ENCODE measurements at places on chromosomes 16 and 17. TPM values are rescaled to one million over a fixed set of nuclear protein-coding genes. Genes with fewer than 3 reads are reported as not detected.

DNA sequence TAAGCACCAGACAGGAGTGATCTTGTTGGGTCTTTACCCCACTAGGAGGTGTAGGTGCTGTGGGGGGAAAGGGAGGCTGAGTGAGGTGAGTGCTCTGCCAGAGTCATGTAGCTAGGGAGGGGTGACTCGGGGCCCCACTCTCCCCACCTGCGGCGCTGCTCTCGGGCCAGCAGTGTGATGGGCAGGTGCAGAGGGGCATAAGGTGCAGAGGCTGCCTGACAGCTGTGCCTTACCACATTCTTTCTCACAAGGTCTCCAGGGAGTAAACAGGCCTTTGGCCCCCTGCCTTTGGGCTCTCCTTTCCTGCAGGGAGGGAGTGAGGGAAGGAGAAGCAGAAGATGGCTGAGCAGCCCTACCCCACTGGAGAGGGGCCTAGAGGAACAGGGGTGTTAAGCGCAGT is 4.5 kb upstream of the CNP start:
- H3K27ac ChIP-seq, result no peak overlapping the region
- no peak for DNase-seq
- no peaks in the 10 kb centered on the region for H3K36me3 ChIP-seq
- peaks cover 13% of the 10 kb centered on the region for H3K4me1 ChIP-seq
- H3K27me3 ChIP-seq, result no peaks in the 10 kb centered on the region
- H3K4me3 ChIP-seq, result no peak overlapping the region

DNA sequence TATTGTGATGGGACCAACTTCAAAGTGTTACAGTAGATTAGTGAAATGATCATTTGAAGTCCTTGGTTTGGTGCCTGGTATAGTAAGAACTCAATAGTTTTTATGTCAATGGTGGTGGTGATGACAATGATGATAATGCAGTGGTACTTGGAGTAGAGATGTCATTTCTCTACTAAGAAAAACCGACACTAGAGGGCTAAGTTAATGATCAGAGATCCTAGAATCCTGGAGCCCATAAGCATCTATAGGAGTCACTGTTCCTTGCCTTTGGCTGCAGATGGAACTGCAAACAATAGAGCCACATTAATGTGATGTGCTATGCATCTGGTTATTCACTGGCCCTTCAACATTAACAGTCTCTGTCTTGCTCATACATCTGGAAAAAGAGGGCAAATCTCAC is 103.8 kb downstream of the ANKFN1 start:
- no peak overlapping the region for H3K27ac ChIP-seq
- peaks cover 1% of the 10 kb centered on the region for H3K27me3 ChIP-seq
- no peak for DNase-seq
- no peaks in the 10 kb centered on the region for H3K36me3 ChIP-seq
- H3K4me1 ChIP-seq, result no peaks in the 10 kb centered on the region

- no peaks in the 10 kb centered on the region for H3K27me3 ChIP-seq
- DNase-seq, result peak; percentile 1
- H3K27ac ChIP-seq, result no peak overlapping the region
- no peaks in the 10 kb centered on the region for H3K36me3 ChIP-seq
Measured at GRCh38 chr17:11506635-11507034, 91.6 kb upstream of the DNAH9 start.

DNA sequence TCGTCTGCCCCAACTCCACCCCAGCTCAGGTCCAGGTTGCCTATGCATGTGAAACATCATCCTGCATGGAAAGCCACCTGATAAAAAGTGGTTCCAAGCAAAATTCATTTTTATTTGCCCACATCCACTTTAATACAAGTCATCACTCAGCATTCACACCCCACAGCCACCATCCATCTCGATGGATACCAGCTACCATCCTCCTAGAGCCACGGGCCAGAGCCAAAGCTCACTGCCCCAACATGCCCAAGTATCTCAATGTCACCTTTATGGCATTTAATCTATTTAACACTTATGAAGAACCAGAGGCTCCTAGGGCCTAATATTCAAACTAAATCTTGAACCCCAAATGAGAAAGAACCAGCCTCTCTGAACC is 70.5 kb downstream of the COPRS start:
- H3K4me3 ChIP-seq, result no peak overlapping the region
- no peak for DNase-seq
- no peaks in the 10 kb centered on the region for H3K36me3 ChIP-seq
- peaks cover 4% of the 10 kb centered on the region for H3K4me1 ChIP-seq
- no peak overlapping the region for H3K27ac ChIP-seq
- peaks cover 4% of the 10 kb centered on the region for H3K27me3 ChIP-seq

- peaks cover 4% of the 10 kb centered on the region for H3K4me1 ChIP-seq
- DNase-seq, result no peak
- H3K27ac ChIP-seq, result no peak overlapping the region
- H3K27me3 ChIP-seq, result peaks cover 14% of the 10 kb centered on the region
Measured at GRCh38 chr16:66265048-66265415, 101.5 kb upstream of the CDH5 start.

DNA sequence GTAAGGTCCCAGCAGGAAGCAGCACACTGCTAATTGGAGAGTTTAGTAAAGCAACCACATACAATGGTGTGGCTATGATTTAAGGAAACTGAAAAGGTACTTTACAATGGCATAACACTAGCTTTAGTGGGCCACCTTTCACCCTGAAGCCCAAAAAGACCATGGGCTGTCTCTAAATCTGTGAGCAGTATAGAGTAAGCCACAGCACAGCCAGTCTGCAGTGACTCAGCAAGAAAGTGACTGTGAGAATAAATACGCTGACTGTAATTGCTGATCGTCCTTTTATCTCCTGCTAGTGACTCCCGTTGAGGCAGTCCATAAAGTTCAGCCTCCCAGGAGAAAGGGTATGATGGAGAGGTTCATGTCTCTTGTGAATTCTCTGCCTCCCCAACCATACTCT is 679.8 kb upstream of the KIF2B start:
- DNase-seq, result no peak
- H3K36me3 ChIP-seq, result no peaks in the 10 kb centered on the region
- no peaks in the 10 kb centered on the region for H3K27me3 ChIP-seq
- no peak overlapping the region for H3K4me3 ChIP-seq
- no peak overlapping the region for H3K27ac ChIP-seq

DNA sequence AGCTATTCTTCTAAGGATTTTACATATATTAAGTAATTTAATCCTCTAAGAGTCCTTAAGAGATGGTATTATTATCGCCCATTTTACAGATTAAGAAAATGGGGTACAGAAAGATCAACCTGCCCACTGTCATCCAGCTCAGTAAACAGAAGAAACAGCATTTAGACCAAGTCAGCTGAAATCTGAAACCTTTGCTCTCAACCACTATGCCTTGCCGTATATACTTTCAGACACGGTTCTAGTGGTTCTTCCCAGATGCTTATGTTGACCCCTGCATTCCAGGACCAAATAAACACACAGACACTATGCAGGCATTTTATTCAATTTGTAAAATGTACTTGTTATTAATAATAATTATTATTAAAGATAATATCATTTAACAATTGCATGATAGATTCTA is 854.8 kb downstream of the KCNJ2 start:
- no peaks in the 10 kb centered on the region for H3K36me3 ChIP-seq
- no peak overlapping the region for H3K27ac ChIP-seq
- H3K4me3 ChIP-seq, result no peak overlapping the region
- DNase-seq, result no peak

DNA sequence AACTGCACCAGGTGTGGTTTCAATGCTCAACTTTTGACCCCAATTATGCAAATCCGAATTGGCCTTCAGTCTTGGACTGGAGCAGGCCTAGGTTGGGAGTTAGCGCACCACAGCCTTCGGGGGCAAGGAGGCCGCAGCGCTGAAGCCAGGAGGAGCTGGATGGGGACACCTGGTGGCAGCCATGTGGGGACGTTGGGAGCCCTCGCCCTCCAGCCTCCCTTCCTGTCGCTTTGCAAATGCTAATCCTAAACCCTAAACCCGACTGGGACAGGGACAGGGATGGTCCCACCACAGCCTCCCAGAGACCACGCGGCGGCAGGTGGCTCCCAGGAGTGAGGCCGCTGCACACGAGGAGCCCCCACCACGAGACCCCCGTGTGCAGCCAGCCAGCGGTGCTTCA is 58.7 kb downstream of the KLHDC4 start:
- peaks cover 23% of the 10 kb centered on the region for H3K4me1 ChIP-seq
- H3K36me3 ChIP-seq, result peaks cover 26% of the 10 kb centered on the region
- no peak overlapping the region for H3K27ac ChIP-seq
- no peaks in the 10 kb centered on the region for H3K27me3 ChIP-seq

GRCh38 chr17:73091770-73092522 is 542 bp downstream of the SLC39A11 start:
- H3K4me3 ChIP-seq, result peak overlapping the region; percentile 95
- no peaks in the 10 kb centered on the region for H3K27me3 ChIP-seq
- DNase-seq, result no peak
- peaks cover 20% of the 10 kb centered on the region for H3K4me1 ChIP-seq
- H3K27ac ChIP-seq, result peak overlapping the region; percentile 94

GRCh38 chr17:57530508-57530907 is 214.6 kb downstream of the CCDC182 start:
- H3K4me3 ChIP-seq, result no peak overlapping the region
- no peaks in the 10 kb centered on the region for H3K27me3 ChIP-seq
- DNase-seq, result no peak
- H3K27ac ChIP-seq, result peak overlapping the region; percentile 35

DNA sequence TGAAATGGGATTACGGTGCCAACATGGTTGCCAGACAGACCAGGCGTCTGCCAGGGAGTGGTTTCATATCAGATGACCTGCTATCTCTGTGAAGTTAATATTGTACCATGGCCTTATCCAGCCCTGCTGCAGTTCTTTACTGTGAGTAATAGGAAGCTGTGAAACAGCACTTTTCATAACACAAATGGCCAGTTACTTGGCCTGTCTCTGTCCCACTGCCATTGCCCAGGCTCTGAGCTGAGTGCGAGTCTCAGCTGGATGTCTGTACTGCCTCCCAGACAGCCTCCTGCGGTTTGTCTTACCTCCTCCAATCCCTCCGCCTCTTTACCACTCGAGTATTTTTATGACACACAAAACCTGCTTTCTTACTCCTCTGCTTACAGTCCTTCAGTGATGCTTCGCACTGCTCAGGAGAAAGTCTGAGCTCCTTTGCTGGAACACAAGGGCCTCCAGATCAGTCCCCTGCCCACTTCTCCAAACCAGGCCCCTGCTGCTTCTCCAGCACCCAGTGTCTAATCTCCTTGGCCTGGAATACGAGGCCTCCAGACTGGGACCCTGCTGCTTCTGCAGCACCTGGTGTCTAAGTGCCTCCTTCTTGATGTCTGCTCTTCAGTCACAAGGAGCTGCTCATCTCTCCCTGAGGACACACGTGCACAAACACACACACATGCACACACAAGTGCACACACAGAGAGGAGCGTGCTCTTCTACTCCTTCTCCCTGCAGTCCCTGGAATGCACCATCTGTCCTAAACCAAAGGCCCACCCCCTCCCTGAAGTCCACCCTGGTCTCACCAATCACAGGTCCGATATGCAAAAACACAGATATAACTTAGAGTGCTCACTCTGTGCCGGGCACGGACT is 17.1 kb upstream of the RHOT1 start:
- peaks cover 3% of the 10 kb centered on the region for H3K36me3 ChIP-seq
- DNase-seq, result no peak
- H3K27ac ChIP-seq, result no peak overlapping the region
- peaks cover 8% of the 10 kb centered on the region for H3K4me1 ChIP-seq
- H3K27me3 ChIP-seq, result no peaks in the 10 kb centered on the region
- H3K4me3 ChIP-seq, result no peak overlapping the region

DNA sequence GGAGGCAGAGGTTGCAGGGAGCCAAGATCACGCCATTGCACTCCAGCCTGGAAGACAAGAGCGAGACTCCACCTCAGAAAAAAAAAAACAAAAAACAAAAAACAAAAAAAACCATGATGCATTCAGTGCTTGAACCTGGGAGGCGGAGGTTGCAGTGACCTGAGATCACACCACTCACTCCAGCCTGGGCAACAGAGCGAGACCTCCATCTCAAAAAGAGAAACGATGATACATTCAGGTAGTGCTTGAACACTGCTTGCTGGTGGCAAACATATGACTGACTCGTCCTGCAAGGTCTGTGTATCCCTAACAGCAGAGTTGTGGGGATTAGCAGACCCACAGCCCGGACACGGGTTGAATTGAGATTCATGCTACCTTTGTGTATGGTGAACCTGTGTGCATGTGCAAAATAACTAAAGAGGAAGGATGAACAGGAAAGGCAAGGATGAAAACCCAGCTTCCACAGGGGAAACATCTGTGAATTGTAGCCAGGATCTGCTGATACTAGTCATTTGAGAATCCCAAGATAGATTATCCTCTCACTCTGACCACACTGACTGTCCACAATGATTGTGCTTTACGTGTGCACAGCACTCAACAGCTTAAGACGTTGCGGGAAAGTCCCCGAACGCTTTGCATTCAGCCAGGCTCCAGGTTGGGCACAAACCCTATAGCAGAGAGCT is 52.4 kb upstream of the MRPS23 start:
- no peak overlapping the region for H3K4me3 ChIP-seq
- H3K4me1 ChIP-seq, result peaks cover 5% of the 10 kb centered on the region
- no peaks in the 10 kb centered on the region for H3K27me3 ChIP-seq
- H3K27ac ChIP-seq, result no peak overlapping the region
- no peaks in the 10 kb centered on the region for H3K36me3 ChIP-seq
- DNase-seq, result no peak

GRCh38 chr16:68869492-68870088 is 26.3 kb downstream of the TANGO6 start:
- no peak overlapping the region for H3K4me3 ChIP-seq
- no peaks in the 10 kb centered on the region for H3K4me1 ChIP-seq
- H3K36me3 ChIP-seq, result peaks cover 37% of the 10 kb centered on the region
- no peaks in the 10 kb centered on the region for H3K27me3 ChIP-seq

- H3K4me3 ChIP-seq, result no peak overlapping the region
- DNase-seq, result no peak
- H3K36me3 ChIP-seq, result no peaks in the 10 kb centered on the region
- no peaks in the 10 kb centered on the region for H3K27me3 ChIP-seq
- H3K27ac ChIP-seq, result no peak overlapping the region
- no peaks in the 10 kb centered on the region for H3K4me1 ChIP-seq
Measured at GRCh38 chr16:72149676-72150464, 22.1 kb downstream of the PMFBP1 start.

GRCh38 chr16:4338712-4339299 is 12.3 kb downstream of the PAM16 start:
- no peak overlapping the region for H3K4me3 ChIP-seq
- H3K4me1 ChIP-seq, result peaks cover 3% of the 10 kb centered on the region
- no peaks in the 10 kb centered on the region for H3K36me3 ChIP-seq

- H3K27ac ChIP-seq, result no peak overlapping the region
- no peaks in the 10 kb centered on the region for H3K36me3 ChIP-seq
- no peak overlapping the region for H3K4me3 ChIP-seq
- H3K4me1 ChIP-seq, result no peaks in the 10 kb centered on the region
- H3K27me3 ChIP-seq, result peaks cover 5% of the 10 kb centered on the region
Measured at GRCh38 chr16:50861451-50861850, 119.6 kb downstream of the CYLD start.

The SPOP gene
- total RNA-seq, result 61.6 TPM

The PLK1 gene
- total RNA-seq, result 87.9 TPM

The EFNB3 gene
- total RNA-seq, result not detected

The OR4D1 gene
- total RNA-seq, result 0.22 TPM

The MAF gene
- 18.6 TPM for total RNA-seq

The GPS1 gene
- total RNA-seq, result 88.6 TPM

Measured in activated CD8-positive, alpha-beta T cell treated with anti-CD3 and anti-CD28 coated beads for 36 hours (primary cell).